ENCODE measurements at places on chromosomes 2 and 18. TPM values are rescaled to one million over a fixed set of nuclear protein-coding genes. Genes with fewer than 3 reads are reported as not detected.

DNA sequence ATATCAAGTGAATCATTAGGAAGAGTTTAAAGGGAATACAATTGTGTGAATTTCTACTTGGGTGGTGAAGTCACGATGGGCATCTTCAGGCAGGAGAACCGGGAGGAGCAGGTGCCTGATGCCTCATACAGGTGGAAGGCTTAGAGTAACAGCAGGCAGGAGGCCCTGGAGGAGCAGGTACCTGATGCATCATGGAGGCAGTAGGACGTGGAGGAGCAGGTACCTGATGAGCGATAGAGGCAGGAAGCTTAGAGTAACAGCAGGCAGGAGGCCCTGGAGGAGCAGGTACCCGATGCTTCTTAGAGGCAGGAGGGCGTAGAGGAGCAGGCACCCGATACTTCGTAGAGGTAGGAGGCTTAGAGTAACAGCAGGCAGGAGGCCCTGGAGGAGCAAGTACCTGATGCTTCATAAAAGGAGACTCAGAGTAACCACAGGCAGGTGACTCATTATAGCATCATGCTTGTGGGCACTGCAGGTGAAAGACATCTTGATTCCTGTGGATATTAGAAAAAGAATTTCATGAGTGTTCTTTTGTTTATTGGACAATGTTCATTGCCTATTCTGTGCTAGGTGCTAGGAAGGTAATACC lies 133.9 kb downstream of the ATP9B start:
- no peak for DNase-seq

DNA sequence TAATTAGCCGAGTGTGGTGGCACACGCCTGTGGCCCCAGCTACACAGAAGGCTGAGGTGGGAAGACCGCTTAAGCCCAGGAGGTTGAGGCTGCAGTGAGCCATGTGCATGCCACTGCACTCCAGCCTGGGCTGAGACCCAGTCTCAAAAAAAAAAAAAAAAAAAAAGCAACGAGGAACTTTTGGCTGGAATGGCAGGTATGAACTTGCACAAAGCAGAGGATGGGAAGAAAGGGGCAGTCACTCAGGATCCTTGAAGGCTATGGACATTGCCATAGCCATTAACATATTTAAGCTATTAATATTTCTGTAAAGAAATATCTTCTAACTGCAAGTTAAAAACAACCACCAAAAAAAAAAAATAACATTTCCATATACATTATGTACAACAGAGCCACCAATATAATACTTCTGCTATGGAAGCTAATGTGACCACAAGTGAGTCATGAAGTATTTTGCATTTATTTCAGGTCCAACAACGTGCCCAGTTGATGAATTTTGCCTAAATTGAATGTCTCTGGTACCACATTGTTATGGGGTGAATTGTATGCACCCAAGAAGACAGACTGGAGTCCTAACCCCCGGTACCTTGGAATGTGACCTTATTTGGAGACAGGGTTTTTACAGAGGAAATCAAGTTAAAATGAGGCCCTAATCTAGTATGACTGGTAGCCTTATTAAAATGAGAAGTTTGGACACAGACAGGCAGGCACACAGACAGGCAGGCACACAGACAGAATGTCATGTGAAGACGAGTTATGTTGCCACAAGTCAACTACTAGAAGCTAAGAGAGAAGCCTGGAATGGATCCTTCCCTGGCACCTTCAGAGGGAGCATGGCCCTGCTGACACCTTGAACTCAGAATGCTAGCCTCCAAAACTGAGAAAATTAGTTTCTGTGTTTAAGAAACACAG lies 102.8 kb downstream of the RBMS1 start:
- no peak for DNase-seq

- DNase-seq, result no peak
Measured at GRCh38 chr2:181231886-181232621, 225.1 kb upstream of the ITGA4 start.

DNA sequence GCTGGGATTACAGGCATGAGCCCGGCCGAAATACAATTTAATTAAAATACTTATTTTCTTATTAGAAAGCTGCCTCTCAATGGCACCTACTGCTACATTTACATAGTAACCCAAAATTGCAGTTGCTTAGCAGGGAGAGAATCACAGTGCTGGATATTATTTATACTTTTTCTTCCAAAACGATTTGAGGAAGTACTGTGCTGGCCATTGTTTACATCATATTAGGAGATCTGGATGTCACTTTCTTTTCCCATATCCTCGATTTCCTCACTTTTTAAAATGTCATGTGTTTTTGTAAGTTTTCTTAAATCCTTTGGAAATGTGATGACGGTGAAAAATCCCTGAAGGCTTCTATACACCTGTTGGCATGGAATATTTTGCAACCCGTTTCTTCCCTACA lies 3.4 kb upstream of the SP3 start:
- no peak for DNase-seq

The EHD3 gene
- 2.5 TPM for total RNA-seq

- no peak for DNase-seq
Measured at GRCh38 chr2:46800218-46800617, 115.4 kb downstream of the MCFD2 start.

The POTEI gene
- 0.44 TPM for total RNA-seq

- no peak for DNase-seq
Measured at GRCh38 chr18:13158428-13158827, 60.1 kb upstream of the LDLRAD4 start.

DNA sequence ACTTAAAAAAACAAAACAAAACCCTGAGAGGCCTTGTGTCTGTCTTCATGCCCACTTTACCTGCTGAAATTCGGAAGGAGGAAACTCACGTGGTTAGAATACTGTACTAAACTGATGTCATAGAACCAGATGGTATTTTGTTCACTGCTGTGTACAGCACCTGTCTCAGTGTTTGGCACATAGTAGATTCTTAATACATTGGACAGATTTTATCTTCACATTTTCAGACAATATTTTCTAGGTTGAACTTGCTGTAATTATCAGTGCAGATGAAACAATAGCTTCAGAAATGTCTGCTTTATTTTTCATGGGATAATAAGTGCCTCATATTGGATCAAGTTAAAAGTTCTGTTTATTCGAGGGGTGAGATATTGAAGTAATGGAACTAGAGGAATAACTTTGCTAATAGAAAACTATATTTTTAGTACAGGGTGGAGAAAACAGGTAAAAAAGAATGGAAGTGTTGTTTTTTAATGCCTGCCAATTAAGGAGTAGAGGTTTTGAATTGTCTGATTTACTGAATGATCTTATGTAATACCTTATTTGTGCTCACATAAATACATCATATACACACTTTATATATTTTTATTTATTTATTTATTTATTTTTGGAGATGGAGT lies 23.7 kb downstream of the DDX1 start:
- no peak for DNase-seq

The TXNDC2 gene
- total RNA-seq, result not detected

DNA sequence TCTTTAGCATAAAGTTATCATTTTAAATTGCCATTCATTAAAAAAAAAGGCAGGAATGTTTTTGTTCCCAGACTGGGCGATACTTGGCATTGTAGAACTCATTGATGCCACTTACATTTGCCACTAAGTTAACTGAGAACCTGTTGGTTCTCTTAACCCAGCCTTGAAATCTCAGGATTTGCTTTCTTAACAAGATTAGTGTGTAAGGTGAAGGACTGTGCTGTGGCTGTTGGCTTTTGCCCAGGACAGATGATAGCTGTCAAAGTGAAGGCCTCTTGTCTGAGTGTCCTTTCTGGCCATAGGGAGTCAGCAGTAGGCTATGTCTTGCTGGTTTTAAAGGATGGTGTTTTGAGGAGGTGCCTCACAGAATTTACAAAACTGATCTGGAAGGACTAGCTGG lies 2.6 kb downstream of the DPYSL5 start:
- DNase-seq, result no peak

The DAW1 gene
- not detected for total RNA-seq

DNA sequence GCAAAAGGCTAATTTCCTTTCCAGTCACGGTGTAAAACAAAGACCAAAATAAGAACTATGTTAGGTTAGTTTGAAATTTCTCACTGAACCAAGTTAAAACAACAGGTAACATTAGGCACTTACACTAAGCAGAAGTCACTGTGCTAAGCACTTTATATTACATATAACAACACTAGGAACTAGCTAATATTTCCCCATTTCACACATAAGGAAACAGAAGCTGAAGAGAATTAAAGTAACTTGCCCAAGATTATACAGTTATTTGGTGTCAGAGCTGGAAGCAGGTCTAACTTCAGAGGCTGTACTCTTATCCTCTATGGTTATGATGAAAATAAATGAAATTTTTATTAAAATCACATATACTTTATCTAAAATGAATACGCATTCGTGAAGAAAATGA lies 5.9 kb downstream of the ITSN2 start:
- no peak for DNase-seq

DNA sequence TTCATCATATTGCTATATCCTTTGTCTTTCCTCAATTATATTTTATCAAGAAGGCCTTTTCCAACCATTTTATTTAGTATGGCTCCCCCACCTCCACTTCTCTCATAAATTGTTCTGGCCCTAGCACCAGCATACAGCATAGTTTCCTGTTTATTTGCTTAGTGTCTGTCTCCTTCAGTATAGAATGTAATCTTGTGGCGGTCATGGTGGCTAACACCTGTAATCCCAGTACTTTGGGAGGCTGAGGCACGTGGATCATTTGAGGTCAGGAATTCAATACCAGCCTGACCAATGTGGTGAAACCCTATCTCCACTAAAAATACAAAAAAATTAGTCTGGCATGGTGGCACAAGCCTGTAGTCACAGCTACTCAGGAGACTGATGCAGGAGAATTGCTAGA lies 39.6 kb upstream of the CLASP1 start:
- DNase-seq, result no peak

The PFN4 gene
- not detected for total RNA-seq
